ENCODE measurements at places on chromosomes 16 and 17.
A peak's percentile ranks its signal among the peaks of the same experiment; 100 is the strongest.

GRCh38 chr16:30700491-30700890 is 1.5 kb downstream of the SRCAP start:
- no peak for DNase-seq

GRCh38 chr17:62722625-62723024 is 85.5 kb downstream of the MARCHF10 start:
- DNase-seq, result no peak

GRCh38 chr17:75693500-75694481 is 26.7 kb downstream of the SAP30BP start:
- DNase-seq, result peak; percentile 44

DNA sequence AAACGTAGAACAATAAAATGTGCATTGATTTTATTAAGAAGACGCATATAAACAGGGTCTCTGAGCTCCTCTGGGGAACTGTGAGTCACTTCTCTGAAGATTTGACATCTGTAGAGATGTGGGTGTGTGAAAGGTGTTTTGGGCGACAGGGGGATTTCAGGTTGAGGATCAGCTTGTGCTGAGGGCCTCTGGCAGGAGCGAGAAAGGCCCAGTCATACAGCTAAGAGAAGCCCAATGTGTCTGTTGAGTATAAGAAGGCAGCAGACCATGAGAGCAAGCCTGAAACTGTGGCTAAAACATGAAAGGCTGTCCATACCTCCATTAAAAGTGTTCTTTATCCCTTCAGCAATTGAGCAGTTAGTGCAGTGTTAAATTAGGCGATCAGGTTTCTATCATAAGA is 406.5 kb upstream of the MON1B start:
- DNase-seq, result no peak

GRCh38 chr16:53201900-53202299 is 147.1 kb downstream of the CHD9 start:
- no peak for DNase-seq

GRCh38 chr16:1156055-1156982 is 3.4 kb downstream of the CACNA1H start:
- no peak for DNase-seq

GRCh38 chr16:3059041-3059722 is 6.3 kb upstream of the IL32 start:
- peak; percentile 41 for DNase-seq

- DNase-seq, result no peak
Measured at GRCh38 chr17:38800237-38800760, 943 bp upstream of the PIP4K2B start.

GRCh38 chr16:56700195-56700594 is 17.9 kb downstream of the MT1X start:
- DNase-seq, result no peak

DNA sequence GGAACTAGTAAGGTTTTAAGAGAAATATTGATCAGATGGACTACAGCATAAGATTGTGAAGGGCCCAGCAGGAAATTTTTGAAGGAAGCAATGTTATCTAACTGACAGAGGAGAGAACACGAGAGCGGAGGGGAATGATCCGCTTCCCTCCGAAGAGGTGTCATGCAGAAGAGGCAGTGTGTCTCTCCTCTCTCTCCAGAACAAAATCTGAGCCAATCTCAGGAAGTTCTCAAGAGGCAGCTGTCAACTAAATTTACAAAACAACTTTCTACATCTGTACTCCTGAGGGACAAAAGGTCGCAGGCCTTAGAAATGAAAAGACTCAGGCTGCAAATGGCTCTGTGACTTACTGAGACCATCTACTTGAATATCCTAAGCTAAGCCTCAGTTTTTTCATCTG is 224.6 kb upstream of the CDH5 start:
- DNase-seq, result no peak

DNA sequence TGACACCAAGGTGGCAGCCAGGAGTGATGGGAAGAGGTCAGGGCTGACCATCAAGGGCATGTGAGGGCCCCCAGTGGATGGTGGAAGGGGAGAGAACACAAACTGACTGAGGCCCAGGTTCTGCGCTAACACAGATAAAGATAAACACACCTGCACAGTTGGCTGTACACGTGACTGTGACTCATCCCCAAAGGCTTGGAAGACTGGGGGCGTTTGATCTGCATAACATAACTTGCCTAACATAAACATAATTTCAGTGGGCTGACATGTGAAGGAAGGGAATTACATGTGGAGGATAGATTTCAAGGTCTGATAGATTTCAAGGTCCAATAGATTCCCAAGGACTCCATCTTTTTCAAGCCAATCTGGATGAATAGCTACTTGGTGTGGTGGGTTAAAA is 100.9 kb upstream of the TNRC6C start:
- DNase-seq, result no peak

DNA sequence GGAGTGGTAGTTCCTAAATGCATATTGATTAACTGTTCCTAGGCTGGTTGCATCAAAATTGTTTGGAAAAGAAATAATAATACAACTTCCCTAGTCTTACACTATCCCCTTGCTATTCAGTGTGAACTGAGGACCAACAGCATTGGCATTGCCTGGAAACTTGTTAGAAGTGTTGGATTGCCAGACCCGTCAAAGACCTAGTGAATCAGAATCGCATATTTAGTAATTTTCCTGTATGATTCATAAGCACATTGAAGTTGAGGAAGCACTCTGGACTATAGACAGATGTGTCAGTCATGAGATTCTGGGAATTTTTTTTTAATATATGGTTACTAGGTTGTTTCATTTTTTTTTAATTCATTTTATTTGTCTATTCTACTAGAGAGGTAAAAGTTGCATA is 34.7 kb upstream of the KCNJ16 start:
- no peak for DNase-seq

DNA sequence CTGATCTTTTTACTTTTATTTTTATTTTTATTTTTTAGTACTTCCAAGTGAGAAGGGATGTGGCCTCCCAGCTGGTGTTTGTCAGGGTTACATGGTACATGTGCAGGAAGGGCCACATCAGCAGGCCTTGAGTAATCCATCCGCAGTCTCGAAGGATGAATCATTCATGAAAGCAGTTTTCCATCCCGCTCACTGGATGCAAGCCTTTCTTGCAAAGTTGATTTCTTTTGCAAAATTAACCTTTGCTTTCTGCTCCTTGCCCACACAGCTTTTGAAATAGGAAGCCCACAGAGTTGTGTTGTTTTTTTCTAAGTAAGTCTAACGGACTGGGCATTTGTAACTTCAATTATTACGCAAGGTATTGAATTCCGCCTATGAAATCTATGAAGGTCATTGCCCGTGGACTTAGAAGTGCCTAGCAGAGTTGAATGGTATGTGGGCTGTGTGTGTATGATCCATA is 157.4 kb downstream of the PRKCA start:
- no peak for DNase-seq

DNA sequence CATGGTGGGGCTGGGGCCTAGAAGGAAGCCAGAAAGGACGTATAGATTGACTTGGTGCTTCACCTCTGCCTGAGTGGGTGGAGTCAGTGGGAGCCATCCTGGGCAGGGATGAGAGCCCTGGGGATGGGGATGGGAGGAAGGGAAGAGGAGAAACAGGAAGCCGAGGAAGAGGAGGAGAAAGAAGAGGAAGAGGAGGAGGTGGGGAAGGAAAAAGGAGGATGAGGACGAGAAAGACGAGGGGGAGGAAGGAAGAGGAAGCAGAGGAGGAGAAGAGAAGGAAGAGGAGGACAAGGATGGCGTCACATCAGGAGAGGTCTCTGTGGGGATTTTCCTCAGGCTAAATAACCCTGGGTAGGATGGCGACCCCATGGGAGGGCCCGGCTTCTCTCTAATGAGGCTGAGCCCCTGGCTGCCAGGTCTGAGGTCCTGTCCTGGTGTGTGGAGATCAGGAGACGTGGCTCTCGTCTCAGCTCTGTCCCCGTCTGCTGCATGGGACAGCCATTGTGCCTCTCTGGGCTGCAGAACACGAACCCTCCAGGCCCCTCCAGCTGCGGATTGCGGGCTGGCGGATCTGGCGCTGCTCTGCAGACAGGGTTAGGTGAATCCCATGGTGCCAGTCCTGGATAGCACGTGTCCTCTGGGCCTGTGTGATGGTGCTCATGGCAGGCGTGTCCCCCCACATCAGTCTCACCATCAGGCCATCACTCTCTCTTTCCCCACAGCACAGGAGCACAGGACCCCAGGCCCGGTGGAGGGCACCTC is 35.5 kb upstream of the MTSS2 start:
- no peak for DNase-seq

- peak; percentile 41 for DNase-seq
Measured at GRCh38 chr17:21039839-21040575, 2.8 kb downstream of the USP22 start.

Measured in NCI-H1105 (cell line).